Left ventricle myocardium superior (tissue), 1 donor: ENCODE measurements at places on chromosomes 4 and X. TPM values are rescaled to one million over a fixed set of nuclear protein-coding genes. Genes with fewer than 3 reads are reported as not detected.

The TLR8 gene
- total RNA-seq: 1.4 TPM

The OTUD6A gene
- not detected for total RNA-seq

The RPS3A gene
- 940 TPM for total RNA-seq

The MAGEC3 gene
- total RNA-seq: not detected
